ENCODE measurements at places on chromosomes 12 and 14.

GRCh38 chr14:73397810-73398209 is 60.5 kb downstream of the NUMB start:
- no peak for DNase-seq

DNA sequence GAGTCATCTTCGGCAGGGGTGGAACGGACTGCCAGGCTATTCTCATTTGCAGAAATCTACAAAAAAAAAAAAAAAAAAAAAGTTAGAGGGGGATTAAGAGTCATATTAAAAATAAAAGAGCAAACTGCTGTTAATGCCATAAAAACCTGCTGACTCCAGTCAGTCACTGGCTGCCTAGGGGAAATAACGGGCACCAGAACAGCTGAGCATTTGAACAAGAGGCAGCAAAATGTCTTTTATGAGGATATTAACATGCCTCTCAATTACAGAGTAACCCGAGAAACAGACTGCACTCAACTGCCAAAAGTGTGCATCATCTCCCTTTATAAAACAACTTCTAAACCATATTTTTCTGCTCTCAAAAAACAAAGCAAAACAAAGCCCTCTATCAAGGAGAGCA is 28.7 kb upstream of the CERS5 start:
- DNase-seq: no peak

GRCh38 chr12:88092771-88093170 is 49.1 kb downstream of the CEP290 start:
- DNase-seq: no peak

- no peak for DNase-seq
Measured at GRCh38 chr12:8847435-8847834, 25.0 kb downstream of the A2ML1 start.

GRCh38 chr12:88419794-88420193 is 160.5 kb downstream of the KITLG start:
- no peak for DNase-seq

- no peak for DNase-seq
Measured at GRCh38 chr14:58864751-58865513, 227.2 kb downstream of the DACT1 start.

DNA sequence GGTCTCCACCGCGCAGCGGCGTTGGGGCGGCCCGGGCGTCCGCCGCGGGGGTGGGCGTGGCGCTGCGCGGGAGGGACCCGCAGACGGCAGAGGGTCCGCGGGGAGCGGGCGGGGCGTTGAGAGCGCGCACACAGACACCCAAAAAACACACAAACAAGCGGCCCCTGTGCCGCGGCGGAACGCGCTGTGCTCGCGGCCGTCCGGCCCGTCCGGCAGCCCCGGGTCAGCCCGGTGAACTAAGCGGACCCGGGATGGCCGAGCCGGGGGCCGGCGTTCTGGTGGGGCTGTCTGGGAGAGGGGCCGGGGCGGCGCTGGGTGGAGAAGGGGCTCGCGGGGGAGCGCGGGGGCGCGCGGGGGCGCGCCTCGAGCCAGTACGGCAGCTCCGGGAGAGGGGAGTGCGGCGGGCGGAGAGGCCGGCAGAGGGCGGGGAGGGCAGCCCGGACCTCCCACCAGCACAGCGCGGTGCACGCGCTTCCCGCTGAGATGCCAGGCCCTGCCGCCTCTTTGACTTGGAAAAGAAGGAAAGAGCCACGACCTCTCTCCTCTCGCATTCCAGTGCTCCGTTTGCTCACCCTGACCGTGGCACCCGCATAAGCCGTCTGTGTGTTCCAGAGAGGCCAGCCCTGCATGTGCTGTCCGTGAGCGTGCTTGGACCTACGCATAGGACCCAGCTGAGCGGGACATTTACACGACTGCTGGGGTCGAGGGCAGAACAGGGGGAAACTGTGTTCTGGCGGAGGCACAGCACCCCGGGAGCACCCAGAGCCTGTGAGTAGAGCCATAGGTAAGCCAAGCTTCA is 10.3 kb downstream of the SLC6A12 start:
- DNase-seq: no peak

- DNase-seq: no peak
Measured at GRCh38 chr12:117313926-117314325, 47.5 kb downstream of the NOS1 start.

DNA sequence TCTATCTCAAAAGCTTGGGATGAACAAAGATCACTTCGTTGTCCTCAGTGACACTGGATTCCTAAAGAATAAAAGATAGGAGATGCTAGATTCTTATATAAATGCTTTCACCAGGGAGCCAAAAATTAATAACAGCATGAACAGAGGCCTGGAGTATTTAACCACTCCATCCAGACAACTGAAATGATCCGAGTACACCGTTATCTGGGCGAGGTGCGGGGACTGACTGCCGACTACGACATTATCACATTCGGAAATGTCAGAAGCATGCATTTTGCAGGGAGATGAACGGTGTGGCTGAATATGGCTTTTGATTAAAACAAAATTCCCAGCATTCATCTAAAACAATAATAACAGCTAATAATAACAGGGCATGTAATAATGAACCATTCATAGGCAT is 56.6 kb downstream of the TRPV4 start:
- no peak for DNase-seq

DNA sequence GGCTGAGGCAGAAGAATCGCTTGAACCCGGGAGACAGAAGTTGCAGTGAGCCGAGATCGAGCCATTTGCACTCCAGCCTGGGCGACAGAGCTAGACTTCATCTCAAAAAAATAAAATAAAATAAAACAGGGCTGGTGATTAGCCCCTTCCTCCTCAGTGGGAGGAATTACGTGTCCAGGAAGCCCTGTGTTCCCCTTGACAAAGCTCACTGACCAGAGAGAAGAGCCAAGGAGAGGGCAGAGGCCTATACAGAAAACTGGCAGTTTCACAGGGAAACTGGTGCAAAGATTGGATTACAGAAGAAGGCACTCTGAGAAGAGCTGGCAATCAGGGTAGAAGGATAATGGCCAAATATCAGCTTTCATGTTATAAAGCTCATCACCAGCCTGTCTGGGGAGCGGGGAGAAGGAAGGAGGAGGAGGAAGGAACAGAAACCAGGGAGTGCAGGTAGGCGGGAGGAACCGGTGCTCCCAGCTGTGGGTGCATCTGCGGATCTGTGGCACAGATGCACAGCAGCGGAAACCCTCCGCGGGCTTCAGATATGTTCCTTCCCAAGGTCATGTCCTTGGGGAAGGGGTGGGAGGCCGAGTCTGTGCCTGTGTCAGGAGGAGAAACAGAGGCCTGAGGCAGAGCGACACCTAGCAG is 6.7 kb downstream of the RAB15 start:
- DNase-seq: no peak

- no peak for DNase-seq
Measured at GRCh38 chr12:64729909-64730587, 29.2 kb downstream of the GNS start.

GRCh38 chr14:72485695-72486094 is 408.2 kb downstream of the DPF3 start:
- no peak for DNase-seq

Data from activated CD8-positive, alpha-beta memory T cell treated with anti-CD3 and anti-CD28 coated beads for 4 hours (primary cell).